ENCODE measurements at places on chromosomes 5 and 9.

- DNase-seq, result no peak
These were observed 8.8 kb upstream of the WDR36 start for GRCh38 chr5:111083323-111083722.

GRCh38 chr5:10351199-10351905, 2.1 kb upstream of the MARCHF6 start:
- DNase-seq, result no peak

DNA sequence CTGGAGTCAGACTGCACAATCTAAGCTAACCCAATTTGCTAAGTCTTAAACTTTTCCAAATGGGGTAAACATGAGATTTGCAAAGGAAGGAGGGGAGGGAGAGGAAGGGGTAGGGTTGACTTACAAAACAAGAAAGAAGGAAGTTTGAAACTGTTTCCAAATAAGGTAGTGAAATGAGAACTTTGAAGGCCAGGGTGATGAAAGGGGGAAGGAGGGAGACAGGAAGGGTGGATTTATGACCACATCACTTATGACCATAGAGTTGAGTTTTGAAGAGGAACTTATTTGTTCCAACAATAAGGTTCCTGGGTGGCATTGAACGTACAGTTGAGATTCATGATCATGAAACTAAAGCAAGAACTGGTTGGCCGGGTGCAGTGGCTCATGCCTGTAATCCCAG, 72.5 kb upstream of the DAPK1 start:
- no peak for DNase-seq

GRCh38 chr5:102715082-102715807, 39.9 kb upstream of the PAM start:
- DNase-seq, result no peak

- no peak for DNase-seq
These were observed 46.3 kb downstream of the PAM start for GRCh38 chr5:102801371-102801770.

- DNase-seq, result no peak
These were observed 31.1 kb upstream of the PCA3 start for GRCh38 chr9:76733096-76733495.

Measured in stimulated activated CD4-positive, alpha-beta T cell treated with anti-CD3 and anti-CD28 coated beads, TNF-alpha, amount 100 ng/mL, for 4 hours (primary cell).